ENCODE measurements at places on chromosomes 11 and 22.

DNA sequence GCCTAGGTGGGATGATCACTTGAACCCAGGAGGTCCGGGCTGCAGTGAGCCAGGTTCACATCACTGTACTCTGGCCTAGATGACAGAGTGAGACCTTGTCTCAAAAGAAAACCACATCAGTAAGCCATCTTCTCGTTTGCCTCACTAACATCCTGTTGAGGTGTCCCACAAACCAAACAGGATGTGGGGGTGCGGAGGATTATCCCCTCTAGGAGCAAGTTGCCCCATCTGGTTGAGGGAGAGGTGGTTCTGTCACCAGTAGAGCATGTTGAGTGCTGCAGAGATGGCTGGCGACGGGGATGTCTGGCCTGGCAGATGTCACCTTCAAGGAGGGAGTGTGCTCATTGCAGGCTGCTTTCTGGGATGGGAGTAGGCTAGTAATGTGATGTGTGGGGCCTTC lies 72.4 kb downstream of the ZNRF3 start:
- no peak for DNase-seq

DNA sequence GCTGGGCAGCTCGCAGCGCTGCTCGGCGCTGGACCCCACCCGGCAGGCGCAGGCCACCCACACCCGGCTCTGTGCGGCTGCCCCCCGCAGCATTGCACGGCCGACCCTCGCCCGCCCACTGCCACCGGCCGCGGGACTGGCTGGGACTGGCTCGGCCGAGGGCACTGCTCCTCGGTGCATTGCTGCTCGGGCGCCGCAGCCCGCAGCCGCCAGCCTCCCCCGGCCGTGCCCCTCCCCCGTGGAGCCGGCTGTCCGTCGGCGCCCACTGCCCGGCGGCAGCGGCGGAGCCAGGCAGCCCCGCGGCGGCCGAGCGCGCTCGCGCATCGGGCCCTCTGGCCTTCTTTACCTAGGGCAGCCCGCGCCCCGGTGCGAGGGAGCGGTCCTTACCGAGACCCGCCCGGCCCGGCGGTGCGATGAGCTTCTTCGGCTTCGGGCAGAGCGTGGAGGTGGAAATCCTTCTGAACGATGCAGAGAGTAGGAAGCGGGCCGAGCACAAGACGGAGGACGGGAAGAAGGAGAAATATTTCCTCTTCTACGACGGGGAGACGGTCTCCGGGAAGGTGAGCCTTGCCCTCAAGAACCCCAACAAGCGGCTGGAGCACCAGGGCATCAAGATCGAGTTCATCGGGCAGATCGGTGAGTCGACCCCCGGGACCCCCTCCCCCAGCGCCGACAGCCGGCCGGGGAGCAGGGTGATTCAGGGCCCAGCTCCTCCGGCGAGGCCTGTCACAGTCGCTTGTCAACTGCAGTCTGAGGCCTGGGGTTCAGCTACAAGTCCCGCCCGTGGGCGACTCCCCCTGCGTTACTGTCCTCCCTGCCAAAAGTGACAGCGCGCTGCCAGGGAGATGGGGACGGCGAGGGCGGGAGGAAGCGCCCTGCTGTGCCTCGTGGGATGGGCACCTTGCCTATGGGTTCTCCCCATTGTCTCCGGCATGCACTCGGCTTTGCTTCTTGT lies 516 bp downstream of the VPS26B start:
- DNase-seq, result no peak

DNA sequence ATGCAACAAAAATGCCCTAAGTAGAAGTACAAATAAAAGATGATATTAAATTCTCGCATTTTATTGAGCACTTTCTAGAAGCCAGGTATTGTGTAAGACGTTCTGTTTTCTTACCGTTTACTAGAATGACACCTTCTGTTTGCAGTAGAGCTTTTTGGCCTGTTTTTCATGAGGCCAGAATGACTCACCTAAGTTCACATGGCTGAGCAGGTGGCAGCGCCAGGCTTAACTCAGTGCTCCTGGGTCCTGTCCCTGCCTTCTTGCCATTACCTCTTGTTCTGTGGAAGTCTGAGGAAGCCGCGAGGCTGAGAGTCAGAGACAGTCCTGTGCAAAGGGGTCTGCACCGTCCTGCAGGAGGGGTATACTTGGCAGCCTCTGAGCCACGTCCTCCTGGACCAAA lies 113.8 kb downstream of the ATXN10 start:
- no peak for DNase-seq

GRCh38 chr22:20777420-20778177 lies 3.7 kb downstream of the SERPIND1 start:
- DNase-seq, result no peak

GRCh38 chr11:75004215-75004614 lies 15.5 kb downstream of the NEU3 start:
- DNase-seq, result no peak

DNA sequence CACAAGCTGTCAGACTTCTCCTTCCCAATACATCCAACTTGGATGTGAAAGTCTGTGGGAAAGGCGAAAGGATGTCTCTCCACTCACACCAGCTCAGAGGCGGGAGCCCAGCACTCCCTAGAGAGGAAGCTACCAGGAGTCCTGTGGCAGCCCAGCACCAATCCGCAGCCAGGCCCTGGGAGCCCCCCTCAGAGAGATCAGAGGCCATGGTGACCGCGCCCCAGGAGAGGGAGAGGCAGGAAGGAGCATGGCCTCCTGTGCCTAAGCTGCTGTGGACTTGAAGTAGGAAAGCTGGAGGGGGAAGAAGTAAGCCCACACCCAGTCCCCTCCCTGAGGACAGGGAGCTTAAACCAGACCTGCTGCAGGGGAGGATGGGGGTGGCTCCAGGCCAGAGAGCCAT lies 24.4 kb upstream of the IGSF9B start:
- no peak for DNase-seq

GRCh38 chr22:45341498-45341897 lies 31.8 kb downstream of the FAM118A start:
- DNase-seq, result no peak

DNA sequence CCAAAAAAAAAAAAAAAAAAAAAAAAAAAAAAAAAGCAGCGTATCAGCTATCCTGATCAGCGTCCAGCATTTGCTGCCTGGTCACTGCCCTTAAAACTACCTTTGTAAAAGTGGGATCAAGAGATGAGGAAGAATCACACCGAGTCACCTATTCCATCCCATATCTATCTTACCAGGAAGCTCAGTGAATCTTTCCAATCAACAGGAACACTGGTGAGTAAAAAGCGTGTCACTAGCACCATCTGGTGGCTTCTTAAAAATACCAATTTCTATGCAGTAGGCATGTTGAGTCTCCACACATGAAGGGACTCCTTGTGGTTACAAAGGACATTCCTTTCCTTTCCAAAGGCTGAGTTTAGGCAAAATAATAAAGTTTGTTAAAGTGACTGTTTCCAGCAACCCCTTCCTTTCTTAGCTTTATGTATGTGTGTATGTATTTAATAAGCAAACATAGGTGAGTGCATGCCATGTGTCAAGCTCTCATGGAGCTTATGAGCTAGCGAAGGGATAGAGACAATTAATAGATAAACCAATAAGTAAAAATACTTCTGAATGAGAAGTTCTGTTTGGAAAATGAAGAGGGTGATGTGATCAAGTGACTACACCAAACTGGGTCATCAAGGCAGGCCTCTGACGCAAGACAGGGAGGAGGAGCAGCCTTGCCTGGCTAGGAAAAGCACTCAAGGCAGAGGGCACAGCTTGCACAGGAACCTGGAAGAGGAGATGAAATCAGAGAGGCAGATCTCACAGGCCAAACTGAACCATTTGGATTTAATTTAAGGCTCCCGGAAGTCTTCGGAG lies 13.9 kb upstream of the TP53AIP1 start:
- DNase-seq, result peak; percentile 60

- no peak for DNase-seq
These were observed 30.1 kb downstream of the ATG16L2 start for GRCh38 chr11:72844356-72844755.

GRCh38 chr22:24417901-24418641 lies 9.3 kb upstream of the ADORA2A start:
- no peak for DNase-seq

GRCh38 chr11:121244884-121245283 lies 47.7 kb upstream of the SC5D start:
- DNase-seq, result no peak

- no peak for DNase-seq
These were observed 796 bp downstream of the POLDIP3 start for GRCh38 chr22:42613872-42614301.

DNA sequence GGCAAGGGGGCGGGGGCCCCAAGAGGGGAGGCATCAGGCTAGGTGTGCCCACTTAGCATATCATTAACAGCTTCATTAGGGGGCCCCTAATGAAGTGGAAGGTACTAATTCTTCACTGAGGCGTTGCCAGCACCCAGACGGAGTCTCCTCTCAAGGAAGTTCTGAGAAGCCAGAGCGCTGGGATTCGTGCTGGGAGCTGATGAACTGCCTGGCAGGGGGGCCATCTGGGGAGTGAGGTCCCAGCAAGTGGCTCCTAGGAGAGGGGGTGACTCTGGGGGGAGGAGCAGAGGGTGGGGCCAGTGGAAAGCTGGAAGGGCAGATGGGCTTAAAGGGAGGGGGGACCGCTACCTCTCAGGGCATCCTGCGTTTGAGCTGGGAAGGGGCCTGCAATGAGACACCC lies 29.8 kb downstream of the DAGLA start:
- DNase-seq, result no peak

- DNase-seq, result no peak
These were observed 12.0 kb upstream of the RBX1 start for GRCh38 chr22:40939202-40939601.

- no peak for DNase-seq
These were observed 20.4 kb downstream of the HIRA start for GRCh38 chr22:19410941-19411689.

- no peak for DNase-seq
These were observed 31.3 kb downstream of the TRAF6 start for GRCh38 chr11:36478700-36479329.

GRCh38 chr11:130470832-130471706 lies 22.6 kb downstream of the ADAMTS15 start:
- no peak for DNase-seq

DNA sequence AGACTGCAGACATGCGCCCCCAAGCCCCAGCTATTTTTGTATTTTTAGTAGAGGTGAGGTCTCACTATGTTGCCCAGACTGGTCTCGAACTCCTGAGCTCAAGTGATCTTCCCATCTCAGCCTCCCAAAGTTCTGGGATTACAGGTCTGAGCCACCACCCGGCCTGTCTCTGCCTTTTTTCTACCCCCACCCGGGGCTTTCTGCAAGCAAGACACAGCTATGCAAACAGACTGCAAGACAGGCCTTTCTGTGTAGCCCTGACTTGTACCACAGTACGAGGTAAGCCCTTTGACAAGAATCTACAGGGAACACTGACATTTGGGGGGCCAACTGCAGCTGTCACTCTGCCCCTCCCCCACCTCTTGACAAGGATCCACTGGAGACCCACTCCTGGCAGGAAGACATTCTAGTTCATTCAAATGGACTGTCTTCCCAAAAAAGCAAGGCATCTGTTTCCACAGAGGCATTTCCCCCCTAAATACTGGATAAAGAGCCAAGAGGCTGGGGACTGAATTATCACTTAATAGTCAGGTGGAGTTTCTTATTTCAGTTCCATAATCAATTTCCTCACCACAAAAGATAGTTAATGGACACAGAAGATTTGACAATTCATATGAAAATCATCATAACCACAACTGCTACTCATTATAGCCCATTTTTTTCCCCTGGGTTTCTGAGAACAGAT lies 118.2 kb downstream of the ABTB2 start:
- no peak for DNase-seq

DNA sequence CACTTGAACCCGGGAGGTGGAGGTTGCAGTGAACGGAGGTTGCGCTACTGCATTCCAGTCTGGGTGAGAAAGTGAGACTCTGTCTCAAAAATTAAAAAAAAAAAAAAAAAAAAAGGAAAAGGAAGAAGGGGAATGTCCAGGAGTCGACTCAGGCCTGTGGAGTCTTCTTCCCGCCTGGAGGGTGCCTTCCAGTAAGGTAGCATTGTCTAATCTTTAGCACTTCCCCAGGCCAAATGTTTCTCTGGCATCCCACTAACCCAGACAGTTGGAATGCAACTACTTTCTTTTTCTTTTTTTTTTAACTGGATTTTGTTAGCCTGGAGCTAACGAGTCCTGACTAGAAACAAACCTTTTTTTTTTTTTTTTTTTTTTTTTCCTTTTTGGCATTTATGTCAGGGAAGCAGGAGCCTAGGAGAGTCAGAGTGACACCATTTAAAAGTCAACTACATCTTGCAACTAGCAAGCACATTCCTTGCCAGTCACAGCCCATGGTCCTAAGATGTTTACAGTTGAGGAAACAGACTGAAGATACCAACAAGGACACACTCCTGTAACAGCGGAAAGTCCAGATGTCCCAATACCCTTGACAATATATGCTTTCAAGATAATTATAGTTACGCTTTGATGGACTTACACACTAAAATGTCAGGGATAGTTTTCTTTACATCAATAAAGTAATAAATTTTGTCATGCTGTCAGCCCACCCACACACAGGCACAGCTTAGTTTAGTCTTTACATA lies 10.6 kb downstream of the PLET1 start:
- no peak for DNase-seq

- DNase-seq, result no peak
These were observed 459 bp downstream of the SF3B2 start for GRCh38 chr11:66052664-66052982.

DNA sequence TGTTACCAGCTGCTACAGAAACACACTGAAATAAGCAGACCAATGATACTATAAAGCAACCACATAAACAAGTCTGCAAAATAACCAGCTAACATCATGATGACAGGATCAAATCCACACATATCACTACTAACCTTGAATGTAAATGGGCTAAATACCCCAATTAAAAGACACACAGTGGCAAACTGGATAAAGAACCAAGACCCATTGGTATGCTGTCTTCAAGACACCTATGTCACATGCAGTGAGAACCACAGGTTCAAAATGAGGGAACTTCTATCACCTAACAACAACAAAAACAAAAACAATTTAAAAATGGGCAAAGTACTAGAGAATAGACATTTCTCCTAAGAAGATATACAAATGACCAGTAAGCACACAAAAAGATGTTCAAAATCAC lies 89.9 kb downstream of the ARHGAP32 start:
- DNase-seq, result no peak

GRCh38 chr22:42910221-42910942 lies 53.3 kb upstream of the ARFGAP3 start:
- no peak for DNase-seq

GRCh38 chr22:41966607-41967240 lies 2.5 kb upstream of the SEPTIN3 start:
- DNase-seq, result no peak

GRCh38 chr11:87437844-87438223 lies 400.1 kb downstream of the TMEM135 start:
- DNase-seq, result no peak

GRCh38 chr22:37259540-37260029 lies 15.5 kb upstream of the RAC2 start:
- no peak for DNase-seq

DNA sequence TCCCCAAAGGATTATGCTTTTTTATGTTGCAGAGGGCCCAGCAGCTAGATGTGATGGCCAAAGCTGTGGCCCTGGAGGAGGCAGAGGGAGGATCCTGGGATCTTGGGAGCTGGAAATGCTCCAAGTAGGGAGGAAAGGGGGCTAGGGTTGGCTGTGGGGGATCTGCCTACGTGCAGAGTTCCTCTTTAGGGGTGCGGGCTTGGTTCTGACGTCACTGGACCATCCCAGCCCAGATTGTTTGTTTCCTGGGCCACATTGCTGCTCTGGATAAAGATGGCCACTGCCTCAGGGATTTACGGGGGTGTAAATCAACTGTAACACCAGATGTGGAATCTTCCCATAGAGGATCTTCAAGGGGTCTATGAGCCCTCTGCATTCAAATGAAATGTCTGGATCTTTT lies 110.3 kb upstream of the SYT13 start:
- DNase-seq, result no peak
